Suppressor macrophage (primary cell): ENCODE measurements at places on chromosomes 7 and 10.
A peak's percentile ranks its signal among the peaks of the same experiment; 100 is the strongest.

- DNase-seq: peak; percentile 16
Measured at GRCh38 chr7:78924581-78924980, 528.9 kb downstream of the MAGI2 start.

- no peak for DNase-seq
Measured at GRCh38 chr7:73678862-73679261, 4.4 kb downstream of the DNAJC30 start.

GRCh38 chr10:61974601-61975390 is 73.3 kb downstream of the ARID5B start:
- DNase-seq: peak; percentile 72

- DNase-seq: no peak
Measured at GRCh38 chr7:74655324-74655723, 2.2 kb upstream of the GTF2I start.

DNA sequence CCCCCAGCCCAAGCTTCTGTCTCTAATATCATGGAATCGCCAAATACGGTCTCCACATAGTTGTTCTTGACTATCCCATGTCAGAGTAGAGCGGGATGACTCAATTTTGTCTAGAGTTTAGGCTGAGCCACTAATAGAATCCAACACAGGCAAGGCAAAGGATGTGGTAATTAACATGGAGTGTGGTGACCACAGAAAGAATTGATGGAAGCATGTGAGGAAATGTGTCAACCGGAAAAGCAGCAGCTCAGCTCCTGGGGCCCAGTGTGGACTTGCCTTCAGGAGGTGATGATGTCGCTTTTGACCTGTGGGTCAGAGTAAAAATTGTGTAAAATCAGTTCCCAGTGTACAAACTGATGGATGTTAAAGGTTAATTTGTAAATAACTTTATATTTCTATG is 139.3 kb upstream of the KLF6 start:
- peak; percentile 68 for DNase-seq

- DNase-seq: no peak
Measured at GRCh38 chr7:141693082-141693481, 8.9 kb downstream of the DENND11 start.

DNA sequence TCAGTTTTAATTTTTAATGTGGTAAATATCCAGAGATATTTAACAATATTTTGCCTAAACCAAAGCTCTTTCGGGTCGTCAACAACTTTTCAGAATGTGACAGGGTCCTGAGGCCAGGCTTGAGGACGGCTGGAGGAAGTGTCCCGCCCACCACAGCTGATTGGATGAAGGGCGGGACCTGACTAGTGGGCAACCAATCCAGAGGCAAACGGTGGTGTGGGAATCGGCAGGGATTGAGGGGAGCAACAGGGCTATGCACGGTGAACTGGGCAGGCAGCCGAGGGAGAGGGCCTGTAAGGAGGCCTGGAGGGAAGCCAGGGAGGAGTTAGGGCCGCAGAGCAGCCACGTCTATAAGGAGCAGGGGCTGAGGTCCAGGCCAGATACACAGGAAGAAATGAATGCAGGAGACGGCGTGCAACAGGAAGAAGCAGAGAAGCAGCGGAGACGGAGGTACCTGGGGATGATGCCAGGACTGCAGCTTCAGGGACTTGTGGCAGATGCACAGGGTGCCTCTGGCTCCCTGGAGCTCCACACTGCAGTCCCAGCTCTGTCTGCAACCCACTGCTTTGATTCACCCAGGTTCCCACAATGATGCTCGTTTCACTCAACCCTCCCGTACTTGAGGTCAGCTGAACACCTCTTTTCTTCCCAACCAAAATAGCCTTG is 46.1 kb upstream of the ZMIZ1 start:
- no peak for DNase-seq

DNA sequence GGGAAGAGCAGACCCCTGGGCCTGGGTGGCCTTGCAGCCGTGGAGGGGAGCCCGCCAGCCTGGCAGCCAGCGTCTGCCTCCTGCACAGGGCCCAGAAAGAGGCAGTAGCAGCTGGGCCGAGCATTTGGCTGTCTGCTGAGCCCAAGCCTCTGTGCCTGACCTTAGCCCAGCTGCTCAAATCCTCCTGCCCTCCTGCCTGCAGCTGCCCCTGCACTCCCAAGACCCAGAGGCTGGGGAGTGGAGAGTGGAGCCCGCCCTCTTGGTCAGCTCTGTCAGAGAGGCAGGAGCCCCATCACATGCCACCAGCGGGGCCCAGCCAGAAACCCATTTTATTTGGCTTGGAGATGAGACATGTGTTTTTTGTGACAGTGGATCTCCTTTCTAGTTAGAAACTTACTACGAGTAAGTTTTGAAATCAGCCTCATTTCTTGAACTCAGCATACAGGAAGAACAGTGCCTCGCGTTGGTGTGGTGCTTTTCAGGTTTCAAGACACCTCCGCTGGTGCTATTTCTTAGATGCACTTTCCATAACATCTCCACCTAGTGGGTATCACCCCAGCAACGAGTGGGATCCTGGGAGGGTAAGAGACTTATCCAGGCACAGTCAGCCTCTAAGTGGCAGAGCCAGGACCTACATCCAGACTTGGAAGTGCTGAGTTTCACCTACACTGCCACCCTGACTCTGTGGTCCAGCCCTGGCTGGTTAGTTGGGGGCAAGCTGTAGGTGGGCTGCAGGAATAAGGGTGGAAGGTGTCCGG is 477.1 kb downstream of the RPS24 start:
- no peak for DNase-seq

DNA sequence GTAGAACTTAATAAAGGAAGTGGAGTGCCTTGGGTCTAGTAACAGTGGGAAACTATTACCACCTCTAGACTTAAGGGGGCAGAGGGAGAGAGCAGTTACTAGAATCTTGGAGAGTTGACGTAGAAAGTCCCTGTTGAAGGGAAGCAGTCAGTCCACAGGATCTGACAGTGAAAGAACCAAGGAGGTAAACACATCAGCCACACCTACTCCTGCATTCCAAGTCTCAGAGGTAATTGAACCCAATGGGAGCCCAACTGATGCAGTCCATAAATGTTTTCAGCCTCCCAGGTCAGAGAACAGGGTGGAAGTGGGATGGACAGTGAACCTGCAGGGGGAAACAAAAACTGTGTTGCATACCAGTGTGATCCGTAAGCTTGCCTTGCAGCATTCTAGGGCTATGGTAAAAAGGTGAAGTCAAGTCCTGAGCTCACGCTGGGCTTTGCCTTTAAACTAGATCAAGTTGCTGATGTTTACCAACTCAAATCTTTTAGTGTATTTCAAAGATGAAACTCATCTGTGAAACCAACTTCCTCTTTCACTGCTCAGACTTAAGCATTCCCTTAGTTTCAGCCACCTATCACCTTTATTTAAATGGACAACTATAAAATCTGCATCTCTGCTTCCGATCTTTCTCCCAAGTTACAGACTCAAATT is 57.2 kb downstream of the SLC16A12 start:
- DNase-seq: no peak

GRCh38 chr10:14530465-14530864 is 199.7 kb upstream of the FRMD4A start:
- DNase-seq: no peak

- no peak for DNase-seq
Measured at GRCh38 chr10:78457804-78458482, 424.3 kb downstream of the RPS24 start.

GRCh38 chr10:102280397-102281101 is 35.2 kb downstream of the GBF1 start:
- peak; percentile 42 for DNase-seq

DNA sequence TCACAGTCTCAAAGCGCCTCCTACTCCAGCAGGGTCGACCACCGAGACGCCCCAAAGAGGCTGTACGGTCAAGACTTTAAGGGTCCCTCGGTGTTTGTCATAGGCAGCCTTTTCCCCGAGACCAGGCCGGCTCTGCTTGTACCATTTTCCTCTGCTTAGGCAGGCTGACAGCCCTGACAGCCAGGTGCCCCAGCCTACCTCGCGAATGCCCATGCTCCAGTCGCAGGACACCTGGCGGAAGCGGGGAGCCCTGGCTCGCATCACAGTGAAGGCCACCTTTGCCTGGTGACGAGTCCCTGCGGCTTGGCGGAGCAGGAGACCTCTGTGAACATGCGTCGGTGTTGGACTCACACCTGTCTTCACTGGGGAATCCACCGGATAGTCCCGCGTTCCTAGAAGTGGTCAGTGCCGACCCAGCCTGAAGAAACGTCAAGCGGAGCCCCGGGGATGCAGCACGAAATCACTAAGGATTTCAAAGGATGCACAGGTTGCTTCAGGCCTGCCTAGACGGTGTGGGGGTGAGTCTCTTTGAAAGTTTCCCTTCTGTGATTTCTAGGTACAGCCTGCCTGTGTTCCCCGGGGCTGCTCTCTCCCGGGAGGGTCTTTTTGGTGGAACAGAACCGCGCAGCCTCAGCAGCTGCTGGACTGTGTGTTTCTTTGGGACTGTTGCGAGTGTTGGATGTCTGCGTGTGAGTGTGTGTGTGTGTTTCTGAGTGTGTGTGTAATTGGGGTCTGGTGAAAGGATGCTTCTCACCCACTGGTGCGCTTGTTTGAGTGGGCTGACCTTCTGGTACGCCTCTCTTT is 30.5 kb upstream of the ZNF273 start:
- no peak for DNase-seq

GRCh38 chr10:78450807-78451485 is 417.3 kb downstream of the RPS24 start:
- no peak for DNase-seq

- no peak for DNase-seq
Measured at GRCh38 chr10:68163735-68164134, 54.4 kb downstream of the MYPN start.

- DNase-seq: no peak
Measured at GRCh38 chr7:41899823-41900433, 197.0 kb upstream of the INHBA start.

GRCh38 chr7:37083311-37084096 is 359.2 kb upstream of the AOAH start:
- no peak for DNase-seq

- peak; percentile 30 for DNase-seq
Measured at GRCh38 chr7:43076189-43076605, 36.2 kb upstream of the HECW1 start.

DNA sequence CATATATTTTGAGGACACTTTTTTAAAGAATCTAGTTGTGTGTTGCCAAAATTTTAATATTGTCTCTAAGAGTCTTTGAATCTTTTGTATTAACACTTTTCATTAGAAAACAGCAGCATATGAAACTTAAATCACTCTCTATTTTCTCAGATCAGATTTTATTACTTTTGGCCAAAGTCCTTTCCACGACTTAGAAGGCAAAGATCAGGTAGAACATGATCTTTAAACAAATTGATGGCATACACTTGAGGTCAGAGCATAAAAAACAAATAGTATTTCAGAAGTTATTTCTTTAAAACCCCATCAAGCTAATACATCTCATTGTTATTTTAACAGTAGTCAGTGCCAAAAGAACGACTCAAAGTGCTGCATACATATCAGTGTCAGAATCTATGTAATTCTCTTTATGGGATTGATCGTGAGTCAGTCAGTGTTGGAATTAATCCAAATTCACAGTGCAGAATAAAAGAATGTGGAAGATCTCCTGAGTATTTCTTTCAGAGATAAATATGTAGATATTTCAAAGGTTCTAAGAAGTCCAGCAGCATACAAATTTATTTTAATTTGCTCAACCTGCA is 9.6 kb upstream of the AGMO start:
- no peak for DNase-seq

DNA sequence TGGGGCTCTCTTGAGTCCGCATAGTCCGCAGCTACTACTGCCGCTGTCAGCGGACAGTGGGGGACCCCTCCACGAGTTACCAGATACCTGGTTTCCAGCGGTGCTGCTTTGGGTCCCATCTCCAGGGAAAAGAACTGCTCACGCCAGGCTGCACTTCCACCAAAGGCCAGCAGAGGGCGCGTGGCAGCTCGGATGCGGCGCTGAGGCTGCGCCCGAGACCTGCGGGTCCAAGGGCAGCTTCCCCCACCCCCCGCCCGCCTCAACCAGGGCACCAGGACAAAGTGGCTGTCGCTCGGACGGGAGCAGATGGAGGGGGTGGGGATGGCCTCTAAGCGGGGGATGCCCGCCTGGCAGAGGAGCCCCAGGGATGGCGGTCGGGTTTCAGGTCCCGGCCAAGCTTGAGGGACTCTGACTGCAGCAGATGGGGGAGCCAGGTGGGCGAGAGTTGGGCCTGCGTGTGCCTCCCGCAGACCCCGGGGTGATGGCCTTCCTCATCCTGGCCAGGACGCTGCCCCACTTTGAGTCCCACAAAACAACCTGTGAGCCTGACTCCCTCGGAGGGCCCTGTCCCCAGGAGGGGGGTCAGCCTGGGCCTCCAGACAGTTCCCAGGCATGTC is 23.8 kb upstream of the ZNF735 start:
- DNase-seq: peak; percentile 4

- peak; percentile 92 for DNase-seq
Measured at GRCh38 chr7:152464312-152465118, 28.7 kb upstream of the KMT2C start.

DNA sequence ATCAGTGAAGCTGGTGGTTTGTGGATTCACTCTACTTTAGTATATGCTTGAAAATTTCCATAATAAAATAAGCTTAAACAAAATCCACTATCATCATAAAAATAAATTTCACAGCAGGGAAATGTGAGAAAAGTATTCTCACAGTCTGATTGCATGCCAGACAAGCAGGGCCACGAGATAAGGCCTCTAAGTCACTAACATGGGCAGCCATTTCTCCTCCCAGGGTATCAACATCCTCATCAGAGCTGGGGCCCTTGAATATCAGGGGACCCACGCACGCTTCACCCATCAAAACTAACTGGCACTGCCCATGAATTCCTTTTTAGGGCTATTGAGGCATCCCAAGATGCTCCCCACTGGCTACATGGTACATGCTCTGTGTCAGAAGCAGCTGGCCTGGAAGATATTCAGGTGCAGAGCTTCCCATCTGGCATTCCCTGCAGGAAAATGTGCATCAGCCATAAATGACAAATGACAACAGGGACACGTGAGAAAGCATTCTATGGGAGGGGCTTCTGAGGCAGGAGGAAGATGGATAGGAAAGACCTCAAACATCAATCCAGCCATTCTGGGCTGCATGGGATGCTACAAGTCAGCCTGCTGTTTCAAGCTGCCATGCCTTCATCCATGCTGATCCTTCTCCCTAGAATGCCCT is 17.4 kb downstream of the CCDC6 start:
- DNase-seq: no peak

DNA sequence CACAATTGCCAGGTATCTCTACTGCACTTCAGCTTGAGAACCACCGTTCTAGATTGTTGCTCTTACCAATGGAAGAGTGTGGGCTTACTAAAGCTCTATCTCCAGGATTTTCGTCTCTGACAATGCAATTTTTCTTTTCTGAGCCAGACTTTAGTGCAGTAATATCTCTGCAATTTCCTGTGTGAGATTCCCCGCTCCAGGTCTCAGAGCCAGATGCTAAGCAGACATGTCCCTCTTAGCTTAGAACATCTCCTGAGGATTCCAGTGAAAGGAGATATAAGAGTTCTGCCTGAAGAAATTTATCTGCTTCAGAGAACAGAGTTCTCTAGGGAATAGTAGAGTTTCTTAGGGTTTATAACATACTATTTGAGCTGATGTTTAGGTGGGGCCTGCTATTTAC is 82.0 kb downstream of the SND1 start:
- DNase-seq: no peak

GRCh38 chr10:61899997-61900828 is 1.3 kb upstream of the ARID5B start:
- DNase-seq: peak; percentile 82

GRCh38 chr7:143362131-143363015 is at the start of gene FAM131B:
Gene FAM131B, minus strand, starts transcription at chr7:143362713. Its CDS starts 110 bp downstream, at chr7:143362603.
- no peak for DNase-seq

- no peak for DNase-seq
Measured at GRCh38 chr10:101110856-101111523, 20.1 kb upstream of the TLX1 start.
